ENCODE measurements at places on chromosomes 16 and 17. TPM values are rescaled to one million over a fixed set of nuclear protein-coding genes. Genes with fewer than 3 reads are reported as not detected.
A peak's percentile ranks its signal among the peaks of the same experiment; 100 is the strongest.

DNA sequence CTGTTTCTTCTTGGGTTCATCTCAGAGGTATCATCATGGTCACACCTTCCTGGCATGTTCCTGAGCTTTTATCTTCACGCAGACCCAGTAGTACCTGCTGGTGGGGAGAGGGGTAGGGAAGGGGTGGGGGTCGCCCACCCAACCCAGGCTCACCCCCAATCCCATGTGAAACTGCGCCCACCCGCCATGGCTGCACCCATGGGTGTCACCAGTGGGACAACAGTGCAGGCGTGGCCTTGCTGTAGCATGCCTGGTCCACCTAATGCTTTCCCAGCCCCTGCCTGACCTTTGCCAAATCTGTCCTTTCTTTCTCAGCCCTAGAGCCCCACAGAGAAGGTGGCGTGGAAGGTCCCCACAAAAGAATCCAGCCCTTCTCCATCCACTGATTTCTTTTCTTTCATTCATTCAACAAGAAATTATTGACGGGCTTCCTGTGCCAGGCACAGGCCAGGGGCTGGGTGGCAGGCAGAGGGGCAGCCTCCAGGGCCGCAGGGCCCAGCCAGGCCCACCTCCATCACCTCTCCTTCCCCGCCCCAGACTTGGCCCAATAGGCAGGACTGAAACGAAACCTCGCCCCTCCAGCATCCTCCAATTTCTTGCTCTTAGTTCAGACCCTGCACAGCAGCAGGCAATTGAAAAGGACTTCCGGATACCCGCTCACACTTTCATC lies 79.1 kb upstream of the TNRC6C start:
- H3K4me3 ChIP-seq = no peak overlapping the region
- H3K36me3 ChIP-seq = no peaks in the 10 kb centered on the region
- peaks cover 32% of the 10 kb centered on the region for H3K4me1 ChIP-seq
- H3K27ac ChIP-seq = no peak overlapping the region
- peaks cover 2% of the 10 kb centered on the region for H3K27me3 ChIP-seq
- no peak for DNase-seq

Gene PCTP
- total RNA-seq = 25.5 TPM

DNA sequence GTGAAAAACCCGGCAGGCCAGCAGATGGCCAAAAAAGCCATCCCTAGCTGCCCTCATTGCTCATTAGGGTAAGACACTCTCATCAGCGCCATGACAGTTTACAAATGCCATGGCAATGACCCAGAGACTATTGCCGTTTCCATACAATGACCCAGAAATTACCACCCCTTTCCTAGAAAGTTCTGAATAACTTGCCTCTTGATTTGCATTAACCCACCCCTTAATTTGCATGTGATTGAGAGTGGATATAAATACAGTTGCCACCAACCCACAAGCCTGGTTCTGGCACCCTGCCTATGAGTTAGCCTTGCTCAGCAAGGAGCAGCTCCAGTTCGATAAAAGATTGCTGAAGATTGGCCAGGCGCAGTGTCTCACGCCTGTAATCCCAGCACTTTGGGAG lies 16.1 kb upstream of the C16orf54 start:
- H3K36me3 ChIP-seq = no peaks in the 10 kb centered on the region
- H3K4me1 ChIP-seq = no peaks in the 10 kb centered on the region
- H3K27ac ChIP-seq = no peak overlapping the region
- no peak for DNase-seq

DNA sequence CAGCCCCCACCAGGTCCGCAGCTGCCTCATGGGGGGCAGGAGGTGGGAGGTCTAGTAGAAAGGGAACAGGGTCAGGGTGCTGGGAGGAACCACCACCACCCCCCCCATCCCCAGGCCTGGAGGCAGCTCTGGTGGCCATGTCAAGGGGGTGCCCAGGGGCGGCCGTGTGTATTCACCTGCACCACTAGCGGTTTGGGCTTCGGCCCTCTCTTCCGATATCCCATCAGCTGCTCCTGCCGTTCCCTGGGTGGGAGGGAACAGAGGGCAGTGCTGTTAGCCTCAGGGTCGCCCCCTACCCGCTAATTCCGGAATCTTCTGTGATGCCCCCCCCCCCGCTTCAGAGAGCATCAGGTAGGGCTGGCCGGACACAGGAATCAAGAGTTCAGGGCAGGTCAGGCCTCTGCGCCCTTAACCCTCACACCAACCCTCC lies 3.8 kb downstream of the CBX4 start:
- no peak overlapping the region for H3K4me3 ChIP-seq
- H3K4me1 ChIP-seq = peaks cover 87% of the 10 kb centered on the region
- DNase-seq = peak; percentile 46
- peaks cover 22% of the 10 kb centered on the region for H3K36me3 ChIP-seq
- H3K27ac ChIP-seq = peak overlapping the region; percentile 22
- peaks cover 8% of the 10 kb centered on the region for H3K27me3 ChIP-seq

Gene ABCC12
- not detected for total RNA-seq

DNA sequence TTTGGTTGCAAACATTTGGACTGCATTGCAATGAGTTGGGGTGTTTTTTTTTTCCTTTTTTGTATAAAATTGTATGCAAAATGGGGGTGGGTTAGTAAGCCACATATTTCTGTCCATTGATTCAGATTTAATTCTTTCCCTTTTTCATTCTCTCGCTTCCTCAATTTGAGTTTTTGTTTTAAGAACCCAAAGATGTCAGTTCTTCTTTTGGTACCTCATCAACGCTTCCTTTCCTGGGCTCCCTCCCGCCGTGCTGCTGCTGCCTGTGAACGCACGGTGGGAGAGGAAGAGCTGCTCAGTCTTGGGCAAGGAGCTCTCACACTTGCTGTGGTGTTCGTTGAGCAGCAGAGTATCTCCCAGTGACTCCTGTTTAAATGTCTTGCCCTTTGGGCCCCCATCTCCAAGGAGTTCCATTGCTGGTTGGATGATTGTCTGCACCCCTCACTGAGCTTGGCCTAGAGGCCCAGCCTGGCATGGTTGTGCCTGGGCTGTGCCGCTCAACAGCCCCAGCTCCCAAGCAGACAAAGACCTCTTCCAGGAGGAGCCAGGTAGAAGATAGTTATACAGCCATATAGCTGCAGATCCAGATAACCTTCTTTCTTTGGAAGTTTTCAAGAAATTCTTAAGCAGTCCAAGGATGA lies 13.6 kb downstream of the UBFD1 start:
- no peak overlapping the region for H3K27ac ChIP-seq
- no peaks in the 10 kb centered on the region for H3K4me1 ChIP-seq
- H3K36me3 ChIP-seq = peaks cover 99% of the 10 kb centered on the region
- no peaks in the 10 kb centered on the region for H3K27me3 ChIP-seq

- DNase-seq = no peak
- H3K36me3 ChIP-seq = no peaks in the 10 kb centered on the region
- H3K27ac ChIP-seq = no peak overlapping the region
- no peak overlapping the region for H3K4me3 ChIP-seq
- no peaks in the 10 kb centered on the region for H3K27me3 ChIP-seq
These were observed 45.3 kb downstream of the RPH3AL start for GRCh38 chr17:307295-307691.

DNA sequence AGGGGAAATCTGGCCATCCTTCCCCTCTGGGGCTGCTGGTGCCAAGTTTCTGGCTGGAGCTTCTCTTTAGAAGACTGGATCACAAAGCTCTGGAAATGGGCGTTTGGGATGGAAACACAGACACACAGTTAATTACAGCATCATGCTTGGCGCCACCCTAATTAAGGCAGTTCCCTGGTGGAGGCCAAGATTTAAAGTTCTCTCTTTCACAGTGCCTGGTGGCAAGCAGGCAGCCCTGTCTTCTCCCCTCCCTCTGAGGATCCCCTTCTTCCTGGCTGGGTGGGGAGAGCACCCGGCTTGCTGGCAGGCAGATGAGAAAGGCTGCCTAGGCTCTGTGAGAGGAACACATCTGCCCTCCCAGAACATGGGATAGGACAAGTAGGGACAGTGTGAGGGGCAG lies 59.0 kb upstream of the NKD1 start:
- no peaks in the 10 kb centered on the region for H3K4me1 ChIP-seq
- H3K27ac ChIP-seq = no peak overlapping the region
- H3K27me3 ChIP-seq = no peaks in the 10 kb centered on the region
- no peak overlapping the region for H3K4me3 ChIP-seq

Gene RPRML
- not detected for total RNA-seq

Gene TUBG1
- 49.2 TPM for total RNA-seq

- H3K36me3 ChIP-seq = no peaks in the 10 kb centered on the region
- no peaks in the 10 kb centered on the region for H3K27me3 ChIP-seq
- H3K4me3 ChIP-seq = no peak overlapping the region
- no peak overlapping the region for H3K27ac ChIP-seq
- no peak for DNase-seq
These were observed 26.1 kb upstream of the MLKL start for GRCh38 chr16:74726716-74727115.

DNA sequence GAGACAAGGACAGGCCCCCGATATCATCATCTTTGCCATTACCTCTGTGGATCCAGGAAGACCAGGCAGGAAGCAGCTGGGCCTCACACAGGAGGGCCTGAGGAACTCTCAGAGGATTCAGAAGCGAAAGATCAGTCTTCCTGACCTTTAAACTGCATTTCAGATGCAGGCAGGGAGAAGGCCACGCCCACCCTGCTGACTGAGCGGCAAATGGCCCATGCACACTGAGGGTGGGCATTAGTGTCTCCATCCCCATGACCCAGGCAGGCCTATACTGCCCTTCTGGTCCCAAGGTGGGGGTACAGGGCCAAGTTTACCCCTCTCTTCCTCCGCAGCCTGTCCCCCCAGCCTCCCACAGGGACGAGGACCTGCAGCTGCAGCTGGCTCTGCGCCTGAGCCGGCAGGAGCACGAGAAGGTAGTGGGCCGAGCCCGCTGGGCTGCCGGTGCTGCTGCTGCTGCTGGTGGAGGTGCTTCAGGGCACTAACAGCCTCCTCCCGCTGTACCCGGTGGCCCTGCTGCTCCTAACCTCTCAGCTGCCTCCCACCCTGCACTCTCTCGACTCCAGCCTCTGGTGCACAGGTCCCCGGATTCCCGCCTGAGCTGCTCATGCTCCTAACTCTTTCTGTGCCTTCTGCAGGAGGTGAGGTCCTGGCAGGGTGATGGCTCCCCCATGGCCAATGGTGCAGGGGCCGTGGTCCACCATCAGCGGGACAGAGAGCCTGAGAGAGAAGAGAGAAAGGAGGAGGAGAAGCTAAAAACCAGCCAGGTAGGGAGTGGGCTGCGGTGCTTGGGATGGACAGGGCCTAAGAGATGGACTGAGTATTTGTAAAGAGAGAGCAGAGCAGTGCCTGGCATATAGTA lies 6.2 kb downstream of the EPN3 start:
- peaks cover 49% of the 10 kb centered on the region for H3K36me3 ChIP-seq
- H3K27me3 ChIP-seq = peaks cover 11% of the 10 kb centered on the region
- no peak overlapping the region for H3K4me3 ChIP-seq
- no peak for DNase-seq

Gene ZSCAN10
- total RNA-seq = not detected

DNA sequence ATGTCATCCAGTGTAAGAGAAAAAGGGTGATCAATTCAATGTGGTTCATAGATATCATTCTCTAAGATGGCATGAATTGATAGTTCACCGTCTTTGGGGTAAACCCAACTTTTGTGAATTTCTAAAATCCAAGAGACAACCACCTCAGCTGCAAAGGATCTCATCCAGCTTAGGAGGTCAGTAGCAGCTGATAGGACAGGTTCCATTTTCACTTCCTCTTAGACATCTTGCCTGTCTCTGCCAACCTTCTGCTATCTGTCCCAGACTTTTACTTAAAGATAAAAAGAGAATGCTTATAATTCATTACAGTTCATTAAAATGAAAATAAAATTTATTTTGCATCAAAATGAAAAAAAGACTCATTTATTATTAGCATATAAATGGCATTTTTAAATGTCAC lies 468.2 kb downstream of the XYLT1 start:
- DNase-seq = no peak
- H3K4me3 ChIP-seq = no peak overlapping the region
- no peaks in the 10 kb centered on the region for H3K36me3 ChIP-seq
- H3K27me3 ChIP-seq = no peaks in the 10 kb centered on the region

DNA sequence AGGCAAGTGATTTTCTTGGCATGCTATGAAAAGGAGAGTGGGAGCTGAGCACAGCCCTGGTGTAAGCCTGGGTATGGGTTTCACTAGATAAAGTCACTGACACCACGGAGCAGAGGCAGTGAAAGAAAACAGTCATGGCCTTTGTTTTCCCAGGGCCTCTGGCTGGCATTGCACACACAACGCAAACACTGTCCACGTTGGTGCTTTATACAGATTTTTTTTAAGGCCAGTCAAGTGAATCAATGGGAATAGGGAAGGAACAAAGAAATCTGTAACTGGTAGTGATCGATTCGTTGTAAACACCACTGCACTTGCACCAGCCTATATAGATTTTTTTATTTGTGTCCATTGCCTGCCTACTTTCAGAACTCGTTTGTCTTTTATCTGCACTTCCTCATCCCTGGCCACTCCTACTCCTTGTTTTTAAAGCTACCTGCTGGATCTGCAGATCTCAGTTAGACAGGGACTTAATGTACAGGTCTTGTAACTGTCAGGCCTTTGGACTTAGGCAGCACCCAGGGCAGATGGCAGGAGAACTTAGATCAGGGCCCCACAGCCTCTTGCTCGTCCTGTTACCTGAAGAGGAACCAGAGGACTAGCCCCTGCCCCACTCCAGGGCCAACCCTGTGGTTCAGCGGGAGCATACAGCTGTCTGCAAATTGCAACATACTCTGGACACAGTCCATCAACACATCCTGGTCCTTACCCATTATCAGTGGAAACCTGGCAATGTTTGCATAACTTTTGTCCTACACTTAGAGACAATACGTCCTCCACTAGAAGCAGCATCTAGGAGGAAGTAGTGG lies 10.6 kb upstream of the TMIGD1 start:
- no peak overlapping the region for H3K4me3 ChIP-seq
- H3K4me1 ChIP-seq = peaks cover 36% of the 10 kb centered on the region
- no peaks in the 10 kb centered on the region for H3K27me3 ChIP-seq
- peak; percentile 71 for DNase-seq
- H3K27ac ChIP-seq = peak overlapping the region; percentile 79

DNA sequence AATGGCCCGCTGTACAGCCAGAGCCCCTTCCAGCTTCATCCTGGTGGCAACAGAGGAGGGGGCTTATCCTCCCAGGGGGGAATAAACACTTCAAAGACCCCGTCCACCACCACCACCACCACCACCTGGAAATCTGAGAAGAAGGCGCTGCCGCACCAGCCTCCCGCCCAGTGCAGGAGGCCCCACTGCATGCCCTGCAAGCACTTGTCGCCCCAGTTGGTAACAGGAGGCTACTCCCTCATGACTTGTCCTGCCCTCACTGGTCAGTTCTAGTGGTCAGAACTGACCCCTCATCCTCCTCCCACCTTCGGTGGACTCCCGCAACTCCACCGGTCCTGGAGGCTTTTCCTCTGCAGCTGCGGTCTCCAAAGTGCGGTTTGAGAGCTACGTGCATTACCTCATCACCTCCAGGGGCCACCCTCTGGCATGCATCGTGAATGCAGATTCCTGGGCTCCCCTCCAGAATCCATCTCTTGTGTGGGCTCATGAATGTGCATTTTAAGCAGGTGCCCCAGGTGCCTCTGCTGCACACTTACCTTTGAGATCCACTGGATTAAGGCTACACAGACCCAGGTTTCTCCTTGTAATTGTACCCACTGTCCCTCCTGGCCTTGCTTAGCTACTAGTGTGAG lies 71.8 kb downstream of the SRCIN1 start:
- peaks cover 77% of the 10 kb centered on the region for H3K27me3 ChIP-seq
- no peak overlapping the region for H3K4me3 ChIP-seq
- peaks cover under 1% of the 10 kb centered on the region for H3K4me1 ChIP-seq

- peak; percentile 86 for DNase-seq
- H3K27ac ChIP-seq = no peak overlapping the region
- peaks cover 8% of the 10 kb centered on the region for H3K4me1 ChIP-seq
- no peaks in the 10 kb centered on the region for H3K27me3 ChIP-seq
- H3K36me3 ChIP-seq = no peaks in the 10 kb centered on the region
These were observed 20.4 kb upstream of the YPEL2 start for GRCh38 chr17:59311051-59311468.

Gene NOD2
- total RNA-seq = 1.8 TPM
